ENCODE measurements at places on chromosomes 3 and 15.

DNA sequence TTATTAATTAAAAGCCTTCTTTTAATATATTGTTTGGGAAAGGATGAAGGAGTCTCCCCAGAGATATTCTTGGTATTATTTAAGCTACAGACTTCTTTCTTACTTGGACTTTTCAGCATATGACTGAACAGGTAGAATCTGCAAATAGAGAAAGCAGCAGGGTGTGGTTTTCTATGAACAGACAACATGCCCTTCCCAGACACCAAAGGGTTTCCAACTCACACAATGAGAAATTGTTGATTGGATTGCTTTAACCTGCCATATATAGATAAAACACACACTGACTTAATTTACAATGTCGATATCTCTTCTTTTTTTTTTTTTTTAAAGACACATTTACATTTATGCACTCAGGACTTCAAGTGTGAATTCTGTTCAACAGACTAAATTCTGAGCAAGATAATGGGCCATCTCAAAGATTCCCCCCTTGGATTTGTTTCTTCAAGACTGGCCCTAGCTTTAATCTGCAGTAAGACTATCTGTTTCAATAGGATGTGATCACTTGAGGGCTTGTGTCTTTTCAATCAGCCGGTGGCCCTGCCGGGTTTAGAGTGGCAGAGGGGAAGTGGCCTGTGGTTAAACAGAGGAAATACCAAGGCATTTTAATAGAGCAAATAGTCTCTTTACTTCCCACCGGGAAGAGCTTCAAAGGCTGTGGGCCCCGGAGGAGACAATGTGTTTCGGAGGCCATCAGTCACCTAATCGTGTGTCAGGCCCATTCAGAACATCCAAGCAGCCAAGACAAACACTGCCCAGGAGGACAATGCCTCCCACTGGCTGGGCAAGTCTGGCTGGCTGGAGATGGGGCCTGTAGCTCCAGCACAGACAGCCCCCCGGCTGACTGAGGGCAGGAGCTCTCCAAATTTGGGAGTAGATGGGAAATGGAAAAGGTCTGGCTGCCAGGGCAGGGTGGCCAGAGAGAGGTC is 6.1 kb downstream of the IL17RD start:
- H3K4me3 ChIP-seq = no peak overlapping the region
- no peaks in the 10 kb centered on the region for H3K27me3 ChIP-seq
- no peak for DNase-seq

DNA sequence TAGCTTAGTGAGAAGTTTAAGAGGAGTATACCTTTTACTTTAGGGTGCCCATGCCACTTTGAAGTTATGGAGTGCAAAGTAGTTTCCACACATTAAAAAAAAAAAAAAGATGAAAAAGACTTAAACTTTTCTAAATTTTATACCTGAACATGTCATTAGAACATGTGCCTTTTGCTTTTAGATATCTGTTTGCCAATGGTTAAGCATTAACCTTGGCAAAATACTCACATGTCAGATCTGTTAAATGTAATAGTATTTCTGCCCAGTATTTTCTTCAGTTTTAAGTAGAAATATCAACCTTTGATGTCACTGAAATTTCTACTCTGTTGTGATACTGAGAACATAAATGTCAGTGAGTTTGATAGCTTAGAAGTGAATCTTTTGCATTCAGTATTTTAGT is 12.2 kb downstream of the ZFAND6 start:
- H3K4me1 ChIP-seq = peaks cover 20% of the 10 kb centered on the region
- H3K27me3 ChIP-seq = no peaks in the 10 kb centered on the region
- no peak overlapping the region for H3K27ac ChIP-seq
- no peaks in the 10 kb centered on the region for H3K36me3 ChIP-seq
- no peak overlapping the region for H3K4me3 ChIP-seq
- DNase-seq = no peak

DNA sequence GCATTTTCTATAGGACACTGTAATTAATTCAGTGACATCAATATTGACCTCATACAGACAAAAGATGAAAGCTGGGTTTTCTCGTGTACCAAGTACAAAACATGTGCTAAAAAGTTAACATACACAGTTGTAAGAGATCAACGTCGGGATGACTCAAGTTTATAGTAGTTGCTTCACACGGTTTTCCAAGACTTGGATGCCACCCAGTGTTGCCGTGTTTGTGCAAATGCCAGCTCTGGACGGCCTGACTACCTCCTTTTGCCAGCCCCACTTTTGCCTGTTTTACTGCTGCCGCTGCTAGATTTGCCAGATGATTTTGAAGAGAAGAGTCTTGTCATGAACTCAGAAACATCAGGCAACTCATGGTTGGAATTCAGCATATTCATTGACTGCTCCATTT is 17.6 kb downstream of the EMC7 start:
- H3K4me3 ChIP-seq = no peak overlapping the region
- no peaks in the 10 kb centered on the region for H3K27me3 ChIP-seq
- peaks cover 13% of the 10 kb centered on the region for H3K36me3 ChIP-seq
- H3K27ac ChIP-seq = peak overlapping the region; percentile 27
- DNase-seq = no peak

GRCh38 chr15:38054488-38054887 is 120.0 kb downstream of the TMCO5A start:
- no peaks in the 10 kb centered on the region for H3K4me1 ChIP-seq
- no peaks in the 10 kb centered on the region for H3K36me3 ChIP-seq
- no peak overlapping the region for H3K27ac ChIP-seq
- H3K27me3 ChIP-seq = no peaks in the 10 kb centered on the region
- DNase-seq = no peak
- no peak overlapping the region for H3K4me3 ChIP-seq

DNA sequence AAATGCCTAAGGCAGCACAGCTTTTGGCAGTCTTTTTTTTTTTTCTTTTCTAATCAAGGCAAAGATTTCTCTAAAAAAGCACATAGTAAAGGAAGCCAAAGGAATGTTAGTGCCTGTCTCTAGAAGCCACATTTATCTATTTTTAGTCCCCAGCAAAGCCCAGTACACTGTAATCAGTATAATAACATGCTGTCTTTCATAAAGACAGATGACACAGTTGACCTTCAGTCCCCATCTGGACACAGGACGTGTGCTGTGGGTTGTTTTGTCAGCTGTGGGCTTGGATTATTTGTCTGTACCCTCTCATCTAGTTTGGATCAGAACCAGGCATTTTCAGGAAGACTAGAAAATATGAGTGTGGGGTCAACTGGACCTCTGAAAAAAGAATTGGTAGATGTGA is 110.4 kb upstream of the CTNNB1 start:
- no peak for DNase-seq
- H3K27ac ChIP-seq = no peak overlapping the region
- no peaks in the 10 kb centered on the region for H3K4me1 ChIP-seq
- no peak overlapping the region for H3K4me3 ChIP-seq

GRCh38 chr3:39062180-39062579 is 10.4 kb downstream of the WDR48 start:
- H3K27me3 ChIP-seq = no peaks in the 10 kb centered on the region
- no peaks in the 10 kb centered on the region for H3K36me3 ChIP-seq
- DNase-seq = no peak
- peaks cover 9% of the 10 kb centered on the region for H3K4me1 ChIP-seq
- H3K4me3 ChIP-seq = no peak overlapping the region

GRCh38 chr15:40454904-40455391 is 14.2 kb downstream of the BAHD1 start:
- no peaks in the 10 kb centered on the region for H3K27me3 ChIP-seq
- H3K27ac ChIP-seq = no peak overlapping the region

- no peaks in the 10 kb centered on the region for H3K36me3 ChIP-seq
- peak overlapping the region; percentile 38 for H3K4me3 ChIP-seq
- H3K27me3 ChIP-seq = peaks cover 6% of the 10 kb centered on the region
- no peak overlapping the region for H3K27ac ChIP-seq
- DNase-seq = no peak
Measured at GRCh38 chr3:14602804-14603644, 48.5 kb upstream of the CCDC174 start.

DNA sequence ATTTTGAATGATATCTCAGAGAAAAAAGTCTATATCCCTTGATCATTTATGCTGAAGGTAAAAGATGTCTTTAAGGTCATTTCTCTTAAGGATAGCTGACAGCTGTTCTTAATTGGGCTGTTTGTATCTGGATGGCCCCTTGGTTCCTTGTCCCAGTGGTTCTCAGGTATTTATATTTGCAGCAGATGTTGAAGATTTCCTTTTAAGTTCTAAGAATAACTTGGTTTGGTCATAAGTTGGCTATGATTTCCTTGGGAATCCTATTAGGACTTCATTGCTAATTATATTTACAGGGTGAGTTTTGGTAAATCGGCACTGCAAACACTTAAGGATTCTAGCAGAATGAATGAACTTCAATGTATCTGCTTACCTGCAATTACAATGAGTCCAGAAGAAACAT is 460.4 kb upstream of the SGO1 start:
- no peaks in the 10 kb centered on the region for H3K4me1 ChIP-seq
- H3K4me3 ChIP-seq = no peak overlapping the region
- no peak for DNase-seq
- no peak overlapping the region for H3K27ac ChIP-seq
- no peaks in the 10 kb centered on the region for H3K27me3 ChIP-seq

- no peaks in the 10 kb centered on the region for H3K4me1 ChIP-seq
- H3K27me3 ChIP-seq = no peaks in the 10 kb centered on the region
- H3K27ac ChIP-seq = no peak overlapping the region
Measured at GRCh38 chr15:22912256-22912655, 67.9 kb downstream of the CYFIP1 start.

DNA sequence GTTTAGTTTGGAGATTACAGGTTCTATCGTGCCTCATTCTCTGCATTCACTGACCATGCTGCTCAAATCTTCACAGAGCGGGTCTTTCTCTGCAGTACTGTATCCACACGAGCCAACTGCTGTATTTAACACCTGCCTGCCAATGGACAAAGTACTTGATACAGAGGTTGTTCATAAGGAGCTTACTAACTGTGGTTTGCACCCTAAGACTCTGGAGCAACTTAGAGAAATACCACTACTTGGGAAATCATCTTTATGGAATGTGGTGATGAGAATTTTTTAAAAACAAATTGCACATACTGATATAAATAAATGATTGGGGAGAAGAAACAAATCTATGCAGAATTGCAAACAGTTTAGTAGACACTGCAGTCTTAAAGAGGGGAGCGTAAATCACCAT is 90.0 kb downstream of the PPP2R3A start:
- no peaks in the 10 kb centered on the region for H3K27me3 ChIP-seq
- H3K4me1 ChIP-seq = no peaks in the 10 kb centered on the region
- H3K36me3 ChIP-seq = peaks cover 14% of the 10 kb centered on the region
- no peak for DNase-seq

DNA sequence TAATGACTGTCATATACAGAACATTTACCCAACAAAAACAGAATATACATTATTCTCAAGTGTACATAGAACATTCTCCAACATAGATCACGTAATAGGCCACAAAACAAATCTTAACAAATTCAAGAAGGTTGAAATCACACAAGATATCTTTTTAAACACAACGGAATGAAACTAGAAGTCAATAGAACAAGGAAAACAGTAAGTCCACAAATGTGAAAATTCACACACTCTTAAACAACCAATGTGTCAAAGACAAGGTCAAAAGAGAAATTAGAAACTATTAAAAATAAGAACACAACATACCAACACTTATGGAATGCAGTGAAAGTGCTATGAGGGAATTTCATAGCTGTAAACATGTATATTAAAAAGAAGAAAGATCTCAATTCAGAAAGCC is 81.2 kb upstream of the SLCO2A1 start:
- H3K36me3 ChIP-seq = no peaks in the 10 kb centered on the region
- H3K4me3 ChIP-seq = no peak overlapping the region
- H3K4me1 ChIP-seq = no peaks in the 10 kb centered on the region
- no peak overlapping the region for H3K27ac ChIP-seq
- H3K27me3 ChIP-seq = no peaks in the 10 kb centered on the region

- no peak overlapping the region for H3K4me3 ChIP-seq
- no peaks in the 10 kb centered on the region for H3K27me3 ChIP-seq
- no peak overlapping the region for H3K27ac ChIP-seq
- no peaks in the 10 kb centered on the region for H3K4me1 ChIP-seq
- H3K36me3 ChIP-seq = no peaks in the 10 kb centered on the region
Measured at GRCh38 chr3:54941690-54942362, 14.0 kb upstream of the LRTM1 start.

DNA sequence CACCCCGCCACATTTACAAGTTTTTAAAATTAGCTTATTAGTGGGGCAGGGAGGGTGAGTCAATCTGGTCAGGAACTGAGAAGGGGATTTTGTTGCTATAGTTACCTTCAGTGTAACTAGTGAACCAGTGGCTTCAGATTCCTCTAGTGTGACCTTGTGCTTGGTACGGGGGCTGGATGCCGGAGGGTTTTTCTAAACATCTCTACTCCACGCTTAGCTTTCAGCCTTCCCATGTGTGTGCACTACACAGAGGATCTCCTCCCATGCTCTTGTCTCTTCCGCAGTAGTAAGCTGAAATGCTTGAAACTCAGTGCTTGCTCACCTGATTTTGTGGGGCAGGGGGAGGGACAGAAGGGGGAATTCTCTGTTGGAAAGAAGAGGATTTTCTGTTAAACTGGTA is 67.9 kb upstream of the AKAP13 start:
- no peak overlapping the region for H3K27ac ChIP-seq
- no peak for DNase-seq
- H3K27me3 ChIP-seq = no peaks in the 10 kb centered on the region
- no peaks in the 10 kb centered on the region for H3K4me1 ChIP-seq
- H3K4me3 ChIP-seq = no peak overlapping the region
